Smooth muscle cell of the umbilical artery (primary cell): ENCODE measurements at places on chromosomes 1 and 21. TPM values are rescaled to one million over a fixed set of nuclear protein-coding genes. Genes with fewer than 3 reads are reported as not detected.

The TUFT1 gene
- total RNA-seq = 11.6 and 16.8 TPM in 2 replicates

The HCRTR1 gene
- 0.14 and 0.30 TPM in 2 replicates for total RNA-seq

The FNDC10 gene
- total RNA-seq = 2.1 and 2.6 TPM in 2 replicates

The CLDN14 gene
- total RNA-seq = 0.28 and 0.30 TPM in 2 replicates

The NEGR1 gene
- total RNA-seq = 14.0 and 22.6 TPM in 2 replicates

The WNT2B gene
- total RNA-seq = 0.89 and 3.0 TPM in 2 replicates

The RGS5 gene
- total RNA-seq = 11.0 and 33.9 TPM in 2 replicates

The FCRL3 gene
- not detected in 2 replicates for total RNA-seq

The DCDC2B gene
- not detected in 2 replicates for total RNA-seq

The ZFP69B gene
- total RNA-seq = 3.9 and 8.2 TPM in 2 replicates

The EMC1 gene
- total RNA-seq = 138 and 177 TPM in 2 replicates

The AVPR1B gene
- not detected in 2 replicates for total RNA-seq

The UMODL1 gene
- not detected in 2 replicates for total RNA-seq

The TTC22 gene
- not detected in 2 replicates for total RNA-seq

The ASTN1 gene
- total RNA-seq = under 0.01 and 0.28 TPM in 2 replicates

The NES gene
- total RNA-seq = 5.0 and 21.8 TPM in 2 replicates

The HSD3B2 gene
- not detected in 2 replicates for total RNA-seq

The HSD3B1 gene
- total RNA-seq = not detected in 2 replicates

The SPRR1A gene
- total RNA-seq = not detected in 2 replicates

The NUP210L gene
- total RNA-seq = under 0.01 and 0.05 TPM in 2 replicates

The FCRL5 gene
- not detected in 2 replicates for total RNA-seq

The HES4 gene
- 6.2 and 7.9 TPM in 2 replicates for total RNA-seq

The DESI2 gene
- 43.7 and 50.1 TPM in 2 replicates for total RNA-seq

The ATP1A2 gene
- total RNA-seq = under 0.01 TPM in 1 of 2 replicates, not detected in the other

The PLA2G2C gene
- total RNA-seq = not detected in 2 replicates

The TSNAX gene
- 45.1 and 52.0 TPM in 2 replicates for total RNA-seq

The DFFA gene
- total RNA-seq = 36.8 and 48.4 TPM in 2 replicates

The OXCT2 gene
- 0.30 and 1.2 TPM in 2 replicates for total RNA-seq

The PDC gene
- total RNA-seq = under 0.01 TPM in 1 of 2 replicates, not detected in the other

The KLHL17 gene
- 9.2 and 14.8 TPM in 2 replicates for total RNA-seq

The MCOLN3 gene
- under 0.01 TPM in 1 of 2 replicates, not detected in the other for total RNA-seq

The C1orf74 gene
- total RNA-seq = 2.4 TPM in 2 replicates

The MTARC1 gene
- 0.89 and 2.5 TPM in 2 replicates for total RNA-seq

The ENO1 gene
- total RNA-seq = 1,599 and 2,249 TPM in 2 replicates

The SELENBP1 gene
- total RNA-seq = 11.2 and 14.6 TPM in 2 replicates

The IGSF21 gene
- not detected in 2 replicates for total RNA-seq
